Anterior cingulate cortex (tissue), 58 donors: ENCODE measurements at places on chromosomes 5 and 9.

- no peak for DNase-seq
Observed at GRCh38 chr9:1707291-1707690, 307.9 kb upstream of the SMARCA2 start.

- DNase-seq = no peak
Observed at GRCh38 chr9:98606730-98607129, 102.0 kb downstream of the GABBR2 start.

DNA sequence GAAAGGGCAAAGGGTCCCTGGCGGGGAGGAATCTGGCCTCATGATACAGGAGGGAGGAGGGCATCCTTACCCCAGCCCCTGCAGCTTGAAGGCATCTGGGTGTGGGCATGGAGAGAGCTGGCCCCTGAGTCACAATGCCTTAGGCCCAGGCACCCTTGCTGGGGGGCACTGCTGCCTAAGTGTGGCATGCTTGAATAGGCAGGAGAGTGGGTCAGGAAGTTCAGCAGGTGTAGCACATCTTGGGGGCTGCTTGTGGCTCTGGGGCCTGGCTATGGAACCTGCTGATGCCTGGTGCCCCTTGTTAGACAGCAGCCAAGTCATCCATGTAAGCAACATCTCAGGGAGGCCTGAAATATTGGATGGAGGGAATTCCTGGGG, 63.1 kb downstream of the HSPA4 start:
- no peak for DNase-seq

DNA sequence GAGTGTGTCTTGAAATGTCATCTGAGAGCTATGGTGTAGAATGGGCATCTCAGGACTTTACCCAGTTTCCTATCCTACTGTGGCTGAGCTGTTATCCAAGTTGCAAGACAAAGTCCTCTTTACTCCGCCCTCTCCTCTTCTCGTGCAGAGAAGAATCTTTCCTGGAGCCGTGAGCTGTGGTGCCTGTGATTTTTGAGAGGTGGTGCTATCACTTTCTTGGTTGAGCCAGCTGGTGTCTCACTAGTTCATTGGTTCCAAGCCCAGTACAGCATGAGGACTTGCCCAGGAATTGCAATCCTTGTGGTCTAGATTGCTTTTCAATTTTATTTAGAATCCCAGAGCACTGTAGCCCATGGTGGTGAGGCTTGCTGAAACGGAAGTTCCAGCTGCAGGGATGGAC, 2300.3 kb downstream of the MAT2B start:
- DNase-seq = no peak

GRCh38 chr9:94933511-94933828, 207.0 kb downstream of the AOPEP start:
- DNase-seq = no peak

GRCh38 chr5:164980480-164980879, 1475.1 kb downstream of the MAT2B start:
- DNase-seq = no peak

GRCh38 chr9:99833735-99834134, 12.1 kb downstream of the NR4A3 start:
- no peak for DNase-seq

DNA sequence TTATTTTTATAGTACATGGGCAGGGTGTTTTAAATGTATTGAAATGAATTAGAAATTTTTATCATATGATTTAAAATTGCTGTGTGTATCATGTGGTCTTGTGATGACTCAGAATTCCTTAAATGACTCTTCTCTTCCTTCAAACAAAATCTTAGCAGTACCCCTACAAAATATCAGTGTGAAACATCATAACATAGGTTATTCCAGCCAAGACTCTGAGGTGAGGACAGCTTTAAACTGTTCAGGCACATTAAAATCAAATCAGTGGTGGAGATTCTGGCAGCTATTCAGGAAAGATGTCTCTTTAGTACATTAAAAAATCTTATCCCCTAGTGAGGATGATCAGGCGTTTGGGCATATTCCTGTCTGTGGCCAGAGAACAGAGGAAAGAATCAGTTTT, 174.0 kb downstream of the MAN2A1 start:
- DNase-seq = no peak

- no peak for DNase-seq
Observed at GRCh38 chr9:34171753-34172535, 6.9 kb upstream of the UBAP1 start.

DNA sequence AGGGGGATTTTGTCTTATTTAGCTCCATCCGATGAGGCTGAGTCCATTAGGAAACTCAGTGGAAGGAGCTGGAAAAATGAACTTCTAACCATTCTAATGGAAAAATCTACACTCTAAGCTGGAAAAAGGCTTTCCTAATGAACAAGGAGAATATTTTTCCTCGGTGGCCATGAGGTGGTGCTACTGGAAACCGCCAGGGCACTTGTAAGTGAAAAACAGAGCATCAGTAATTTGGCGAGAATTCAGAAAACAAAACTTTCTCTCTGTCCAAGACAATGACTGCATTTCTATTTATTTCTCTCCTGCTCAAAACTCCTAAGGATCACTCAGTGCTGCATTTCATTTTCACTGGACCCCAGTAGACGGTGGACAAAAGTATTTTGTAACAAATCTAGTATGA, 237.6 kb downstream of the TENT4A start:
- DNase-seq = no peak
